ENCODE measurements at places on chromosomes 7 and 10. TPM values are rescaled to one million over a fixed set of nuclear protein-coding genes. Genes with fewer than 3 reads are reported as not detected.

TLL2 gene
- total RNA-seq = 0.32 TPM

PDZD7 gene
- total RNA-seq = 1.7 TPM

GPR141 gene
- 0.92 TPM for total RNA-seq

SLC26A5 gene
- total RNA-seq = 0.23 TPM

UCN3 gene
- total RNA-seq = not detected

SMIM30 gene
- 12.5 TPM for total RNA-seq

PDSS1 gene
- total RNA-seq = 6.2 TPM

CAV2 gene
- 0.89 TPM for total RNA-seq

MYO1G gene
- 191 TPM for total RNA-seq

PDK4 gene
- total RNA-seq = 0.62 TPM

PROSER2 gene
- total RNA-seq = 4.8 TPM

MAGI2 gene
- 0.33 TPM for total RNA-seq

NME8 gene
- total RNA-seq = not detected

ADRB1 gene
- total RNA-seq = 0.09 TPM

SERPINE1 gene
- 0.79 TPM for total RNA-seq

SPDYE2 gene
- 0.58 TPM for total RNA-seq

DENND2A gene
- not detected for total RNA-seq

OGDHL gene
- total RNA-seq = not detected

SFTPA2 gene
- not detected for total RNA-seq

Data from T-cell (primary cell).